CD4-positive, alpha-beta T cell treated with Interleukin-4 for 1 hour (primary cell): ENCODE measurements at places on chromosomes 12 and 14.

GRCh38 chr14:53412819-53413675 is 259.9 kb upstream of the DDHD1 start:
- no peak for DNase-seq

DNA sequence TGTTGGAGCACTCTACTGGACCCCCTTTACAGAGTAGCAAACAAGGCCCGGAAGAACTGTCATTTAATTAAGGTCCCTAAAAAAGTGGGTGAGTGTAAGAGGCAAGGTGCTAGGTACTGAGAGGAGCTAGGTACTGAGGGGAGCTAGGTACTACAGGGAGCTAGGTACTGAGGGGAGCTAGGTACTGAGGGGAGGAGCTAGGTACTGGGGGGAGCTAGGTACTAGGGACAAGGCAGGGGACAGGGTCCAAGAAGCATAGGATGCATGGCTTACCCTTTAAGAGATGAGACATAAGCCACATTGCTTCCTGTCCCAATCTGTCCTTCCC is 4.9 kb downstream of the KRT5 start:
- no peak for DNase-seq

GRCh38 chr12:77891518-77892147 is 60.9 kb downstream of the NAV3 start:
- no peak for DNase-seq

DNA sequence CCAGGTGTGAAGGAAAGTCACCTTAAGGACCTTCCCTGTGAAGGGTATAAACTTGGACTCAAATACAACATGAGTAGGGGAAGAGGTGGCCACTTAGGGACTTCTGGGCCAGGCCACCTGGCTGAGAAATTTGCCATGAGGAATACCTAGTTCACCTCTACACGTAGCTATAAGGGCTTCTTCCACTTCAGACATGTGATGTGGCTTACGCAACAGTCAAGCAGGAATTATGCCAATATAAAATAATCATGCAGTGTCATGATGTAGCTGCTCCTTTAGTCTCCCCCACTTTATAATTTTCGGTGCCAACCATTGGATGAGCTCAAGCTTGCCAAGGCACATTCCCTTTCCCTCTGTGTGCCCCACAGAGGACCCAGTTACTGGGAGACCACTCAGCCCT is 166.6 kb upstream of the BCL2L14 start:
- DNase-seq, result no peak

DNA sequence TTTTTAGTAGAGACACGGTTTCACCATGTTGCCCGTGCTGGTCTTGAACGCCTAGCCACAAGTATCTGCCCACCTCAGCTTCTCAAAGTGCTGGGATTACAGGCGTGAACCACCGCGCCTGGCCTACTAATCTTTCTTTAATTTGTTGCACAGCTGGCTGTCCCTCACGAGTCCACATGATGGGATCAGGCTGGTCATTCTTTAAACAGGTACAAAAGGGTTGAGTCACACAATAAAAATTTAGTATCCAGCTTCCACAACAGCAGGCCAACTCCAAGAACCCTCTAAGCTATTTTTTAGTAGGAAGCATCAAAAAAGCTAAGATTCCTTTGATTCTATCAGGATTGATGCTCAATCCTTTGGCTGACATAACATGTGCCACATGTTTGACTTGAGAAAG is 17.8 kb downstream of the SINHCAF start:
- DNase-seq, result no peak

DNA sequence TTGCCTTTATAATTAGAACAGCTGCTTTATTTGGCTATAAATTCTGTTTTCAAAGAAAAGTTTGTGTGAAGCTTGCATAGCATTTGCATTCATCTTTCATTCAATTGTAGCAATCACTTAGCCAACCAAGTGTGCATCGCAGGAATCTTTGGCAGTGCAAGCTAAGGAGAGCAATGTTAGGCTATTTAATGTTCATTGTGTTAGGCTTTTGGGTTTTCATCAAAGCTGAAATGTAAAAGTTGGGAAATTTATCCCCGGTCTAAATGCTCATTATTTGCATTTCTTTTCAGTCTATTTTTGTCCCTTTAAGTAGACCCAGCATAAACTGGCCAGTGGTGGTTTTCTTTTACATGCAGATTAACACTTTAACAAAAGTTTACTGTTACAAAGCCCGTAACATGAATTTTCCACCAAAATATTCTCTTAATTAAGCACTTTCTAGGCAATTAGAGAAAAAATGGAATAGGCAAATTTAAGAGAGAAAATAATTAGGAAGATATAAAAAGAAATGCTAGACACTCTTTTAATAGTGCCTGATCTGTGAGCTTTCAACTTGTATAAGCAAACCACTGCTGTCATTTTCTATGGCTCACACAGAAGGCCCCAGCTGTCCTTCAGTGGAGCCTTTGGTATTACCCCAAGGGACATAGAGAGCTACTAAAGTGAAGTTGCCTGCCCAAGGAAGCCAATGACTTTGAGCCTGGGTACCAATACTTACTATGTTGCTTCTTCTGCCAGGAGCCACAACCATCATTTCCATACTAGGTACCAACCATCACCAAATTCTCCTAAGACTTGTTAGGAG is 898.9 kb upstream of the SEL1L start:
- no peak for DNase-seq

- DNase-seq, result no peak
Observed at GRCh38 chr12:123946152-123946515, 26.5 kb downstream of the CCDC92 start.

- DNase-seq, result no peak
Observed at GRCh38 chr14:101476916-101477553, 84.3 kb upstream of the DIO3 start.

DNA sequence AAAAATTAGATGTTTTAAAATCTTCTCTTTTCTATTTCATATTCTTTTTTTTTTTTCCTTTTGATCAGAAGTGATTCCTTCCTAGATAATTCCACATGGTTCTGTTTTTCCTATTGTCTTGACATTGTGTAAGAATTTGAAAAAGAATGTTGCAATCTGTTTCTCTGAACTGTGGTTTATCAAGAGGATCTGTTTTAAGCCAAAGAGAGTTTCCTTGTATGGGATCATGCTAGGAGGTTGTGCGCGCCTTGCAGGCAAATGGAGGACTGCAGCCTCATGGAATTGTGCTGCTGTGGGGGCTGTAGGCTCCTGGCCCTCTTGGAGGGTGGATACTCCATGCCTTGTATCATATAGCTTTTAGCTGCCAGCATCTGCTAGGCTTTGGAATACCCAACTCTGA is 43.3 kb upstream of the MBIP start:
- no peak for DNase-seq

DNA sequence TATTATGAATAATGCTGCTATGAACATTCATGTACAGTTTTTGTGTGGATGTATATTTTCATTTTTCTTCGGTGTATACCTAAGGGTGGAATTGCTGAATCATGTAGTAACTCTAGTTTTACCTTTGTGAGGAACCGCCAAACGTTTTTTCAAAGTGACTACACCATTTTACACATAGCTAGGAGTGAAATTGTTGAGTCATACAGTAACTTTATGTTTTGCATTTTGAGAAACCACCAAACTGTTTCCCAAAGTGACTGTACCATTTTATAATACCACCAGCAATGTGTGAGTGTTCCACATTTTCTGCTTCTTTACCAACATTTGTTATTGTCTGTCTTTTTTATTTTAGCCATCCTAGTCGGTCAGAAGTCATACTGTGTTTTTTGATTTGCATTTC is 3.1 kb upstream of the TPH2 start:
- no peak for DNase-seq

GRCh38 chr14:90274808-90275457 is 18.6 kb downstream of the PSMC1 start:
- DNase-seq, result no peak

GRCh38 chr12:89067421-89068187 is 284.7 kb downstream of the DUSP6 start:
- no peak for DNase-seq

DNA sequence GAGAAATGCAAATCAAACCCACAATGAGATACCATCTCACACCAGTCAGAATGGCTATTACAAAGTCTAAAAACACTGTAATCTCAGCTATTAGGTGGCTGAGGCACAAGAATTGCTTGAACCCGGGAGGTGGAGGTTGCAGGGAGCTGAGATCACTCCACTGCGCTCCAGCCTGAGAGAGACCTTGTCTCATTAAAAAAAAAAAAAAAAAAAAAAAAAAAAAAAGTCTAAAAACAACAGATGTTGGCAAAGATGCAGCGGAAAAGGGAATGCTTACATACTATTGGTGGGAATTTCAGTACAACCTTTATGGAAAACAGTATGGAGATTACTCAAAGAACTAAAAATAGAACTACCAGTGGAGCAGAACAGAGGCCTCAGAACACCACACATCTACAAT is 19.0 kb upstream of the ATF7 start:
- no peak for DNase-seq

DNA sequence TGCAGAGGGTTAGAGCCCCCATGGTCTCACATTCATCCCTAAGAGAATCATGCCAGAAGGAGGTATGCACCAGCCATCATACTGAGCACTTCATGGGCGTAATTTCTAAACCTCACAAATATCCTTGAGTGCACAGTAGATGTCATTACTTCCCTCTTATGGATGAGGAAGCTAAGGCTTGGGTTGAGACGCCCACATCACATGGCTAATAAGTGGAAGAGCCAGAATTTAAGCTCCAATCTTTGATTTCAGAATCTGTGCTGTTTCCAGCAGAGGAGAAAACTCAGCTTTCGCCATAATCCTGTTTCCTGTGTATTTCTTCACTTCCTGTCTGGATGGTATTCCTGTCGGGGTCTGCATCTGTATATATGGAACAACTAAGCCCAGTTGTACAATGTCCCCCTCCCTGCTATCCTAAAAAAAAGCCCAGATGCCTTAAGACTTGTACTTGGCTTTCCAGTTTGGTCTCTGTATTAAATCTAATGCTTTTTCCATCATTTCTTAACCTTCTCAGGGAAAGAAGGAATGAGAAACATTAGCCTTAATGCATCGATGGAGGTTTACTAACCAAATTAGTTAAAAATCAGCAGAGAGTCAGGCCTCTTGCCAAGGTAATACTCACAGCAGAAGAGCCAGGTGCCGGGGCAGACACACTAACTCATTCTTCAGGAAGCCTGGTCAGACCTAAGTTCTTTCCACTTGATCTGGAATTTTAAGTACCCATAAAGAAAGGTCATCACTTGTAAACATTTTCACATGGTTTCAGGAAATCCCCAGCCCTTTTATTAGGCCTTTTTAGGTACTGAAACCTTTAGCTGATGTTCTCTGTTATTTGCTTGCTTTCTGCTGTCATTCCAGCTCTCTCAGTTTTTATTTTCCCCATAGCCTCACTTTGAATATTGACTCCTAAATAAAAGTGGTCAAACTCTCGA is 5.3 kb downstream of the ISCU start:
- DNase-seq, result no peak

DNA sequence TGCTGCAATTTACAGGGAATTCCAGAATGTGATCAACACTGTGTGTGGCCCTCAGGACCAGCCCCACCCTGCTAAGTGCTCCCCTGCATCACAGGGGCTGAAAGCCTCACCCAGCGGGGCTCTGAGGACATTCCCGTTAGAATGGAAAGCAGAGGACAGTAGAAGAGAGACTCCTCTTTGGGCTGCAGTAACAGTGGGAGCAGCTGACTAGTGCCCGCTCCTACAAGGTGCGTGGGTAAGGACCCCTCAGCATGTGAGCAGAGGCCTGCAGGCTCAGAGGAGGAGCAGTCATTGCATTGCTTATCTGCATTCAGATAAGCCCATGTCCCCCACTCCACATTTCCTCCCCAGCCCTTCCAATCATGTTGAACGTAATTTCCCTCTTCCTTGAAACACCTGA is 120.1 kb downstream of the ITPR2 start:
- no peak for DNase-seq

GRCh38 chr12:42421844-42422779 is 96.1 kb downstream of the PPHLN1 start:
- no peak for DNase-seq

DNA sequence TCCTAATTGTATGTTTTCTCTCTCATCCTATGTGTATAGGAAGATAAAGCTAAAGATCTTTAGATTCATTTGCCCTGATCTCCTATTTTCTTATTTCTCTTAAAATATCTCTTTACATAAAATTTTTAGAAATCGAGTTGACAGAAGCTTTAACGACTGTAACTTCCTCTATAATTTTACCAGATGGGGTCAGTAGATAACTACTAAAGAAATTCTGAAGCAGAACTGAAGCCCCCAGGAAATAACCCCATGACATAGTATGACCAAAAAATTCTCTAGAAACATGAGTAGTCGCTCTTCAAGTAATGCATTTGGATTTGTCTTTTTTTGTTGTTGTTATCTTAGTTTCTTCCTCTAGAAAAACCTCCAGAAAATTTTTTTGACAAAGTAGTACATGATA is 288.0 kb downstream of the ERC1 start:
- no peak for DNase-seq

GRCh38 chr14:57833323-57833722 is 32.6 kb downstream of the SLC35F4 start:
- no peak for DNase-seq
